ENCODE measurements at places on chromosomes 7 and 10. TPM values are rescaled to one million over a fixed set of nuclear protein-coding genes. Genes with fewer than 3 reads are reported as not detected.

The TUBAL3 gene
- not detected for polyA plus RNA-seq

The VWA2 gene
- polyA plus RNA-seq, result 21.6 TPM

The TDRD1 gene
- polyA plus RNA-seq, result 0.19 TPM

The TACC2 gene
- polyA plus RNA-seq, result 32.4 TPM

The LLCFC1 gene
- 0.25 TPM for polyA plus RNA-seq

The INHBA gene
- 1.0 TPM for polyA plus RNA-seq

The ABCC2 gene
- polyA plus RNA-seq, result 1.2 TPM

The POLL gene
- 33.9 TPM for polyA plus RNA-seq

The SPDYE6 gene
- polyA plus RNA-seq, result 2.0 TPM

The R3HCC1L gene
- 20.5 TPM for polyA plus RNA-seq

The SEMA3A gene
- 11.3 TPM for polyA plus RNA-seq

The CTAGE4 gene
- 7.2 TPM for polyA plus RNA-seq

The CACNB2 gene
- polyA plus RNA-seq, result 9.5 TPM

GRCh38 chr7:155644971-155645509 is 579 bp downstream of the RBM33 start:
- peak; percentile 41 for DNase-seq

- DNase-seq, result no peak
These were observed 211.1 kb downstream of the HDAC9 start for GRCh38 chr7:18706670-18707069.

- no peak for DNase-seq
These were observed 379.6 kb downstream of the ARL4A start for GRCh38 chr7:13067036-13067435.

- DNase-seq, result no peak
These were observed 52.8 kb upstream of the FIGNL1 start for GRCh38 chr7:50502947-50503346.

GRCh38 chr7:38330039-38330438 is 56.6 kb upstream of the TARP start:
- no peak for DNase-seq

- no peak for DNase-seq
These were observed 111.1 kb downstream of the TNS3 start for GRCh38 chr7:47470567-47471357.

DNA sequence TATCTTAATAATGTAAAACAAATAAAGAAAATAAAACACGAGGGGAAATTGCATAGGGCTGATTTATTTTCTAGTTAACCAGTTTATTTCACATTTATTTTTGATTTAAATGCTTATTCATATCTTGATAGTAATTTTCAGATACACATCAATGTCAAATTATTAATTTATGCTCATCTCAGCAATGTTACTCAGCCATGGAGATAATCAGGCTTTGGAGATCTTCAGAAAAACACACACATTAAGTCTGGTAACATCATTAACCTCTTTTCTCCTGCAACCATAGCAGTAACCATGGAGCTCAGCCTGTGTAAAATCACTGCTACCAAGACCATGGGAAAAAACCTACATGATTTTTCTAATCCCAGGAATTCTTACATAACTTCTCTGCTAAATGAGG is 31.9 kb upstream of the TBX20 start:
- DNase-seq, result no peak

GRCh38 chr7:88262562-88262961 is 42.7 kb upstream of the SRI start:
- DNase-seq, result no peak

GRCh38 chr10:74189999-74190421 is 39.0 kb downstream of the ADK start:
- DNase-seq, result peak; percentile 53

- DNase-seq, result no peak
These were observed 92.5 kb downstream of the EZH2 start for GRCh38 chr7:148791546-148791945.

GRCh38 chr7:108094933-108095710 is 35.0 kb downstream of the LAMB4 start:
- peak; percentile 51 for DNase-seq

Data from right lung (tissue), 10 donors.